Myocyte (in vitro differentiated cells): ENCODE measurements at places on chromosomes 5 and 9. TPM values are rescaled to one million over a fixed set of nuclear protein-coding genes. Genes with fewer than 3 reads are reported as not detected.

SAXO1 gene
- 0.57 TPM in 1 of 2 replicates, not detected in the other for total RNA-seq

SH3TC2 gene
- total RNA-seq: 3.9 and 4.3 TPM in 2 replicates

CD274 gene
- total RNA-seq: 0.78 and 0.94 TPM in 2 replicates

DNA sequence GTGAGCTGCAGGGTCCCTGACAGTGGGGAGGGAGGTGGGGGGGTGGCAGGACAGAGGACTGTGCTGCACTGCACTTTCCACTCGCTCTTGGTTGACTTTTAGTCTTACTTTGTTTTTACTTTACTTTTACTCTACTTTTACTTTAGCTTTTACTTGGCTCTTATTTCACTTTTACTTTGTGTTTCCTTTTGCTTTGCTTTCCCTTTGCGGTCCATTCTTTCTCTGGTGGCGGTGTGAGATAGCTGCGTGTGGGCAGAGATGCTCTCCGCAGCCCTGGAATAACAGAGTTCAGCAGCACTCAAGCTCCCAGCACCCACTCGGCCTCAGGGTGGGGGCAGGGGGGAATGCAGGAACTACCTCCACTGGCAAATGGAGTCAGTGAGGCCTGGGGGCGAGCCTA lies 4.7 kb downstream of the AK8 start:
- DNase-seq: no peak

- DNase-seq: no peak
These were observed 1.4 kb downstream of the SUSD3 start for GRCh38 chr9:93059715-93060578.
